ENCODE measurements at places on chromosomes 16 and 17. TPM values are rescaled to one million over a fixed set of nuclear protein-coding genes. Genes with fewer than 3 reads are reported as not detected.

DNA sequence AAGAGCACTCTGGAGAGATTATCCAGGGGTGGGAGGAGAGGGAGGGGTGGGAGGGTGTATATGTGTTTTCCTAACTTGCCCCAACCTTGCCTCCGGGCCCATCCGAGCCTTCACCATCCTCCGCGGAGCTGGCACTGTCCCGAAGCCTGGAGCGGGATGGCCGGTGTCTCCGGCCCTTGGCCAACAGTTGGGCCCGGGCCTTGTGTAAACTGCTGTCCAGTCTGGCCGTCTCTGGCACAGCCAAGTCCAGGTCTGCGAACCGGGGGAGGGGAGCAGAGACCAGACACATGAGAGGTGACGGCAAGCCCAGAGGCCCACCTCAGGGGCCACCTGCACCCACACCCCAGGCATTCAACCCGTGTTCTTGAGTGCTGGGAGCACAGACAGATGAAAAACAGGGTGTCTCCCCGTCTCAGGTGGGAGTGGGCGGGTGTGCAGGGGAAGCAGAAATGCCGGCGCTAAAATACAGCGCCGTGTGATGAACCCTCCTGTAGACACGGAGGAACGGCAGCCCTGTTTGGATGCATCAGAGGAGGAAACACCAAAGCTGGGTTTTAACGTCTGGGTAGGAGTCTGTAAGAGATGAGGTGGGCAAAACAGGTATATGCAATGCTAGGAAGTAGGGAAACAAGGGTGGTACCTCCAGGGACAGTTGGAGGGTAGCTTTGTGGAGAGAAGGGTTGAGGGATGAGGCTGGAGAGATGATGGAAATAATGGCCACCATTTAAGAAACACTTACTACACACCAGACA lies 11.7 kb downstream of the SAMD14 start:
- no peaks in the 10 kb centered on the region for H3K36me3 ChIP-seq
- H3K4me1 ChIP-seq = no peaks in the 10 kb centered on the region
- H3K4me3 ChIP-seq = no peak overlapping the region
- H3K27ac ChIP-seq = no peak overlapping the region
- no peak for DNase-seq

DNA sequence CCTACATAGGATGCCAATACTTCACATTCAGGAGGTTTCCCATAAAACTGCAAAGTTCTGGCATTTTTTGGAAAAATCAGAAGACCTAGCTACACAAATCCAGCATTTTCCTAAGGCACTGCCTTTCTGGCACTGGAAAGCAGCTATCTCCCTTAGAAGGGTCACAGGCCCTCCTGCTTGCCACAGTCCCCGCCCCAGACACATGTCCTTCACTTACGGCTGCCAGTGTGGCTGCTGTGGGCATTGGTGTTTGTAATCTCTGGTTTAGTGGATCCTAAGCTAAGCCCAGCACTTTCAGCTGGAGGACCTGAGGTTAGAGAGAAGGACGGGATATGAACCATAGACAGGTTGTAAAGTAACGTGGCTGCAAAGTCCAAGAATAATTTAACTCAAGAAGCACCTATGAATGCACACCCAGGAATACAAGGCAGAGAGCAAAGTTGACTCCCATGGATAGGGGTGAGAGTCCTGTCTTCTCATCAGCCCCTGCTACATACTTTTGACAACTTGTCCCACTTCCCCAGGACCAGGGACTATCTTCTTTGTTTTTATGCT lies 100.0 kb downstream of the XYLT1 start:
- no peaks in the 10 kb centered on the region for H3K36me3 ChIP-seq
- no peak overlapping the region for H3K27ac ChIP-seq
- no peak for DNase-seq
- H3K4me1 ChIP-seq = peaks cover 41% of the 10 kb centered on the region

DNA sequence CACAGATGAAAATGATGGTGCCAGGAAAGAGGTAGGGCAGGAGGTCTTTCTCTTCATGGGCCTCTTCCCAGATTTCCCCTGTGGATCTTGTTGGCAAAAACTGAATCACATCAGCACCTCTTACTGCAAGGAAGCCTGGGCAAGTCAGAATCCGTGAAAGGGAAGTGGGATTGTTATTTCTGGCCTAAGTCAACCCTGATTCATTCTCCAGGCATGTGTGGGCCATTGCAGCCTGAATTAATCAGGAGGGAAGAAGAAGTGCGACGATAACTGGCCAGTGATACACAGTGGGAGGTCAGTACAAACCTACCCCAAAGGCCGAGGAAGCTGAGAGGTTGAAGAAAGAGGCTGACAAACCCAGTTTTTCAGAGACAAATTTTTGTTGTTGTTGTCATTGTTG lies 17.9 kb upstream of the NSMCE1 start:
- H3K27ac ChIP-seq = no peak overlapping the region
- H3K36me3 ChIP-seq = no peaks in the 10 kb centered on the region
- no peak overlapping the region for H3K4me3 ChIP-seq
- DNase-seq = no peak
- H3K4me1 ChIP-seq = no peaks in the 10 kb centered on the region

GRCh38 chr16:8346294-8346693 lies 244.0 kb downstream of the TMEM114 start:
- H3K27me3 ChIP-seq = no peaks in the 10 kb centered on the region
- H3K4me1 ChIP-seq = no peaks in the 10 kb centered on the region
- H3K36me3 ChIP-seq = no peaks in the 10 kb centered on the region
- no peak overlapping the region for H3K27ac ChIP-seq
- peak; percentile 43 for DNase-seq

GRCh38 chr16:15704545-15704987 lies 54.5 kb downstream of the NDE1 start:
- H3K4me3 ChIP-seq = no peak overlapping the region
- no peaks in the 10 kb centered on the region for H3K27me3 ChIP-seq
- no peak overlapping the region for H3K27ac ChIP-seq
- H3K36me3 ChIP-seq = peaks cover 7% of the 10 kb centered on the region

Gene HSD17B1
- total RNA-seq = 1.3 TPM

Gene PLLP
- total RNA-seq = not detected

- no peaks in the 10 kb centered on the region for H3K36me3 ChIP-seq
- no peaks in the 10 kb centered on the region for H3K27me3 ChIP-seq
- DNase-seq = peak; percentile 74
- no peaks in the 10 kb centered on the region for H3K4me1 ChIP-seq
- no peak overlapping the region for H3K4me3 ChIP-seq
These were observed 61.0 kb downstream of the TNRC6C start for GRCh38 chr17:78019367-78019975.

Gene SHISA9
- not detected for total RNA-seq

DNA sequence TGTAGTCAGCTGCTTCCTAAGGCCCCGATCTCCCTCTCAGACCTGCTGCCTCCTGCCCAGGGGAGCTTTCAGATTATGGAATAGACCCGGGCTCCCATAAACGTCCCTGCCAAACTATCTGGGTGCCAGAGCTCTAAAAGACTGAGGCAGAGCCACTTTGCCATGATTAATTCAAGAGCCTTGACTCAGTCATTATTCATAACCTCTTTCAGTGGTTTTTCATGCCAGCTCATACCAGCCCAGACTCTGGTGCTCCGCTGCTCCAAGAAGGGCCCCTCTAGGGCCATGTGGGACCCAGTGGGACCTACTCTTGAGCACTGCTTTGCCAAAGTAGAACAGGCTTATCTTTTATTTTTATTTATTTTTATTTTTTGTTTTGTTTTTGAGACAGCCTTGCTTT lies 23.9 kb downstream of the DNAI2 start:
- H3K4me3 ChIP-seq = no peak overlapping the region
- DNase-seq = no peak
- no peaks in the 10 kb centered on the region for H3K27me3 ChIP-seq
- no peak overlapping the region for H3K27ac ChIP-seq
- no peaks in the 10 kb centered on the region for H3K4me1 ChIP-seq

Gene TVP23A
- total RNA-seq = not detected

Gene C17orf113
- total RNA-seq = not detected

Gene ACSM5
- not detected for total RNA-seq

Gene SLC52A1
- total RNA-seq = not detected

- no peak overlapping the region for H3K27ac ChIP-seq
- no peaks in the 10 kb centered on the region for H3K27me3 ChIP-seq
- H3K4me3 ChIP-seq = no peak overlapping the region
- no peak for DNase-seq
- no peaks in the 10 kb centered on the region for H3K4me1 ChIP-seq
- no peaks in the 10 kb centered on the region for H3K36me3 ChIP-seq
These were observed 2.1 kb upstream of the ABCA6 start for GRCh38 chr17:69143683-69144231.

DNA sequence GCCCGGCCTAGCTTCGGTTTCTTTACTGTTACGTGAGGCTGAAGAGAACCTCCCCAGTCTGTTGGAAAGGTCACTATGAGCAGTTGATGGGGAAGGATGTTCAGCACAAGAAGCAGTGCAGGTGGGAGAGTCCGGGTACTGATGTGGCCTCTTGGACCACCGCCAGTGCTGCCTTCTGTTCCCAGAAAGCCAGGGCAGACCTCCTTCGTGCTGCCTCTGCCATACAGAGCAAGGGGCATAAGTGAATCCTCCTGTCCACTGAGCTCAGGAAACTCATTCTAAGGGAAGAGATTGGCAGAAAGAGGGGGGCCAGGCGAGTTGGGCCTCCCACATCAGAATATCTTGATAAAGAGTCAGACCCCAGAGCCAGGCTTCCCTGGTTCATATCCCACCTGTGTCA lies 3.7 kb downstream of the PPP4C start:
- no peak overlapping the region for H3K4me3 ChIP-seq
- no peaks in the 10 kb centered on the region for H3K27me3 ChIP-seq
- H3K27ac ChIP-seq = no peak overlapping the region
- DNase-seq = no peak

Gene TMEM238L
- not detected for total RNA-seq

Gene RASL10B
- total RNA-seq = not detected

DNA sequence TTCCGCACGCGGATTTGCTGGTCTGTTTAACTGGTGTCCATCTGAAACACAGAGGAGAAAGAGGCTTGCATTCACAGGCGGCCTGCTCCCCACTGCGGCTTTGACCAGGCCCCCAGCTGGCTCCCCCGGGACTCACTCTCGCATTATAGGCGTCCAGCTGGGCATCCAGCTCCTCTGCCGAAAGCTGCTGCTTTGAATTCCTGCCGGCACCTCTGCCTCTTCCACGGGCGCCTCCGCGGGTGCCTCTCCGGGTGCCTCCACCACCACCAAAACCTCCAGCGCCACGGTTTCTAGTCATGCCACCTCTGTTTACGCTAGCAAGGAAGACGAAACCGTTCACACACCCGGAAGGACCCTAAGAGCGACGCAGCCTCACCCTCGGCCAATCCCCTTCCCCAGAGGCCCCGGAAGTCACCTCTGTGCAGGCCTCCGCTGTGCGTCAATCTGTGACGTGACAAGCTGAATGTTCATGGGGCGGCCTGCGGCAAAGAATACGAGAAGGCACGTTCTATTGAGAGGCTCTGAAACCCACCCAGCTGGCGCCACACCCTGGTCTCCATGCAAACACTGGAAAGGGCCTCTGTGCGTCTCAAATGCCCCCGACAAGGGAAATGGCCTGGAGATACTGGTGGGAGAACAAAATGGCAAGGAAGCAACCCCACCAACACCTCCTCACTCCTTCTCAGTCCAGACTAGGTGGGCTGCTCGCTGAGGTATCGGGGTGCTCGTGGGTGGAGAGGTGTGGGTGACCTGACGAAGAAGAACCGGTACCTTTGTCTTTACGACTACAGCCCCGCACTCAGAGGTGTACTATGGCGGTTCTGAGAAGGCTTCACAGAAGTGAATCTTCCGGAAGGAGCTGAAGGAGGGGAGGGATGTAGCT lies 3.0 kb downstream of the ALYREF start:
- no peak overlapping the region for H3K4me3 ChIP-seq
- peaks cover 55% of the 10 kb centered on the region for H3K36me3 ChIP-seq
- no peaks in the 10 kb centered on the region for H3K27me3 ChIP-seq
- H3K4me1 ChIP-seq = peaks cover 20% of the 10 kb centered on the region

- 0 out of 2 replicates have a peak, but pooled peaks cover 2% of the 10 kb centered on the region for H3K27me3 ChIP-seq
- H3K4me3 ChIP-seq = no peak overlapping the region
- H3K36me3 ChIP-seq = no peaks in the 10 kb centered on the region
These were observed 7.3 kb downstream of the TAT start for GRCh38 chr16:71569621-71570020.

DNA sequence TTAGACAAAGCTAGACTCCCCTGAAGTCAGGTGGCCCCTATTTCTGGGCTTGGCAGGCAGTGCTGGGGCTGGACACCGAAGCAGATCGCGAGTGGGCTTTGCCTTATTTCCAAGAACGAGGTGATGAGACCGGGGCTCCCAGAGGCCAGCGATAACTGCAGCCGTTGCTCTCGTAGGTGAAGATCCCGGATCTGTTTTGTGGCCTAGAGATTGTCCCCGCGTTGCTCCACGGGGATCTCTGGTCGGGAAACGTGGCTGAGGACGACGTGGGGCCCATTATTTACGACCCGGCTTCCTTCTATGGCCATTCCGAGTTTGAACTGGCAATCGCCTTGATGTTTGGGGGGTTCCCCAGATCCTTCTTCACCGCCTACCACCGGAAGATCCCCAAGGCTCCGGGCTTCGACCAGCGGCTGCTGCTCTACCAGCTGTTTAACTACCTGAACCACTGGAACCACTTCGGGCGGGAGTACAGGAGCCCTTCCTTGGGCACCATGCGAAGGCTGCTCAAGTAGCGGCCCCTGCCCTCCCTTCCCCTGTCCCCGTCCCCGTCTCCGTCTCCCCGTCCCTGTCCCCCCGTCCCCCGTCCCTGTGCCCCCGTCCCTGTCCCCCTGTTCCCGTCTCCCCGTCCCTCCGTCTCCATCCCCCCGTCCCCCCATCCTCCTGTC lies 1.5 kb upstream of the TBCD start:
- H3K27me3 ChIP-seq = no peaks in the 10 kb centered on the region
- H3K27ac ChIP-seq = no peak overlapping the region
- no peak overlapping the region for H3K4me3 ChIP-seq
- DNase-seq = no peak
- peaks cover 27% of the 10 kb centered on the region for H3K4me1 ChIP-seq
- no peaks in the 10 kb centered on the region for H3K36me3 ChIP-seq

GRCh38 chr17:77441130-77441920 lies 300.6 kb downstream of the SEC14L1 start:
- no peaks in the 10 kb centered on the region for H3K36me3 ChIP-seq
- peaks cover 97% of the 10 kb centered on the region for H3K4me1 ChIP-seq

- no peaks in the 10 kb centered on the region for H3K4me1 ChIP-seq
- H3K27me3 ChIP-seq = no peaks in the 10 kb centered on the region
- no peaks in the 10 kb centered on the region for H3K36me3 ChIP-seq
- H3K4me3 ChIP-seq = no peak overlapping the region
- no peak overlapping the region for H3K27ac ChIP-seq
These were observed 20.7 kb downstream of the NXN start for GRCh38 chr17:958712-959451.

- no peak overlapping the region for H3K4me3 ChIP-seq
- DNase-seq = no peak
- H3K4me1 ChIP-seq = no peaks in the 10 kb centered on the region
- no peaks in the 10 kb centered on the region for H3K36me3 ChIP-seq
These were observed 654 bp downstream of the WFDC1 start for GRCh38 chr16:84295203-84295860.

Gene ZNF469
- not detected for total RNA-seq

Measured in Karpas-422 (cell line).